Neuronal stem cell (in vitro differentiated cells): ENCODE measurements at places on chromosomes 1 and 21.
A peak's percentile ranks its signal among the peaks of the same experiment; 100 is the strongest.

- no peak for DNase-seq
Observed at GRCh38 chr1:218495931-218496330, 150.8 kb downstream of the TGFB2 start.

GRCh38 chr1:236308827-236309226 is 27.1 kb upstream of the ERO1B start:
- DNase-seq: no peak

GRCh38 chr21:31624961-31625491 is 34.5 kb upstream of the SOD1 start:
- DNase-seq: no peak

DNA sequence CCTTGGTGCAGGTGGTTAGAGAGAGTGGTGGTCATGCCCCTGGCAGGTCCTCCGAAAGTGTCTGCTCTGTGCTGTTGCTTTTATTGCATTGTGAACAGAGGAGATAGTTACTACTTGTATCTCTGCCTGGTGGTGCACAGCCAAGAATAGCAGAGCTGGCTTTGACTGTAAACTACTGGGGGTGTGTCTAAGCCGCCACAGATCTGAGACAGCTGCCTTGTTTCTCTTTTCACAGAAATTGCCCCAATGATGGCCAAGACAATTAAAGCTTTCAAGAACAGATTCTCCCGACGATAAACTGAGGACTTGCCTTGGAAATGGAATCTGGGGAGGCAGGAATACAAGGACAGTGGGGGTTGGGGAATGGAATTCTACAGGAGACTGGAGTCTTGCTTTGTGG is 16.0 kb downstream of the ELOA start:
- no peak for DNase-seq

- peak; percentile 50 for DNase-seq
Observed at GRCh38 chr1:58515794-58516401, 30.6 kb downstream of the OMA1 start.
